Pancreas (tissue), 10 donors: ENCODE measurements at places on chromosomes 11 and 22.

GRCh38 chr11:83711106-83711527 is 424.9 kb upstream of the CCDC90B start:
- DNase-seq = no peak

DNA sequence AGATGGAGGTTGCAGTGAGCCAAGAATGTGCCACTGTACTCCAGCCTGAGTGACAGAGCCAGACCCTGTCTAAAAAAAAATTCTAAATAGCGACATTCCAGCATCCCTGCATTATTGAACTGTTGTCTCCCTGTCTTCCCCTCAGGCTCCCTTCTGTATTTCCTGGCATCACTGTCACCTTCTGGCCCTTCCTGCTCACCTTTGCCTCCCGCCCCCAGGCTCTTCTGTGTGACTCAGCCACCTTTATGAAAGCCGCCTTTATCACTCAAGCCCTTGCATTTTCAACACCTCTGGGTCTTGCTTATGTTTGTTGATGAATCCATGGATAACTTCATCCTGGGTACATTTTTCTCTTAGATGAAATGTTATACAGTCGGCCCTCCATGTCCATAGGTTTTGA is 21.1 kb downstream of the UBASH3B start:
- DNase-seq = no peak

DNA sequence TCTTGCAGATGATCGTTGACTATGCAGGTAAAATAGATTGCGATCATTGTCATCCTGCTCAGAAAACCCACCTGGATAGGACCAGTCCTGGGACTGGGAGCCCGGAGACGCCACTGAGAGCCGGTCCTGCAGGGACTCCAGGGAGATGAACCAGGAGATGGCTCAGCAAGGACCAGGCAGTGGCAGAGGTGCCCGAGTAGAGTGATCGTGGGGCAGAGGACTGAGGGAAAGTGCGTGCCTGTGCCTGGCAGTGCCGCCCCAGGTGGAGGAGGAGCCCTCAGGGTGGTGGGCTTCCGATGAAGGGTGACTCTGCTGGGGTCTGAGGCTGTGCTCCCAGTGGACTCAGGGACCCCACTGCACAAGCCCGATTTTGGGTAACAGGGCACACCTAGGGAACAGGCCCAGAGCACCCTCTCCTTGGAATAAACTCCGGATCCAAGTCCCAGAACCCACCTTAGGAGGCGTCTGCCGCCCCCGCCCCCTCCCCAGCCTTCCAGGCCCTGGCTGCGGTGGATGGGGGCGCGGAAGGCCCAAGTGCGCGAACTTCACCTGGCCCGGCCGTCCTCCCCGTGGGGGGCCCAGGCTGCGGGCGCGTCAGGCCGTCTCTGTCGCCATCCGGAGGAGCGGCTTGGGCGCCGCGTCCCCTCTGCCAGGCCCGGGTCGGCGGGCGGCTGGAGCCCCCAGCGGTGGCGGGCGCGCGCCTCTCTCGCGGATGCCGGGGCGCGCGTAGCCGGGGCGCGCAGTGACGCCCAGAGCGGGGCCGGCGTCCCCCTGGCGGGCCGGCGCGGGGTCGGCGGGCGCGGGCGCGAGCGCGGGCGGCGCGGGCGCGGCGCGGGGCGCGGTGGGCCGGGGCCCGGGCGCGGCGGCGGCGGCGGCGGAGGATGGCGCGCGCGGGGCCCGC is 1338.8 kb downstream of the BRD1 start:
- DNase-seq = no peak

GRCh38 chr11:117690484-117691217 is 106.4 kb downstream of the DSCAML1 start:
- DNase-seq = no peak

- no peak for DNase-seq
Observed at GRCh38 chr22:24503137-24503842, 8.2 kb downstream of the UPB1 start.
